Activated CD8-positive, alpha-beta memory T cell treated with anti-CD3 and anti-CD28 coated beads for 1 hour (primary cell): ENCODE measurements at places on chromosomes 3 and 15.
A peak's percentile ranks its signal among the peaks of the same experiment; 100 is the strongest.

DNA sequence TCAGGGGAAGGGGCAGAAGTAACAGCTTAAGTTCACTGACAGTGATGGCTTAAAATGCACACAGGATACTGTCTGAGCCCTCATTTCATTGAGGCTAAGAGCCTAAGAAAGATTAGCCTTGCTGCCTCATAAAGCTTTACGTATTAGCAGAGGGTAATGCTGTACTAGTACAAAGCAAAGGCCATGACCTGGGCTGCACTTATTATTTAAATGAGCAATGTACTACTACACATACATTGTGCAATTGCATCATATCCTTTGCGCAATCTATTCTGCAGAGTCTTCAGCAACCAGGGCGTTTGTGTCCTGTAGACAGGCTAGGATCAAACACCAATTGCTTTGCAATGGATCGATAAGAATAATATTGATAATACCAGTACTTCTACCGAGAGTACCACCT is 221.8 kb downstream of the TPRG1 start:
- DNase-seq = no peak

DNA sequence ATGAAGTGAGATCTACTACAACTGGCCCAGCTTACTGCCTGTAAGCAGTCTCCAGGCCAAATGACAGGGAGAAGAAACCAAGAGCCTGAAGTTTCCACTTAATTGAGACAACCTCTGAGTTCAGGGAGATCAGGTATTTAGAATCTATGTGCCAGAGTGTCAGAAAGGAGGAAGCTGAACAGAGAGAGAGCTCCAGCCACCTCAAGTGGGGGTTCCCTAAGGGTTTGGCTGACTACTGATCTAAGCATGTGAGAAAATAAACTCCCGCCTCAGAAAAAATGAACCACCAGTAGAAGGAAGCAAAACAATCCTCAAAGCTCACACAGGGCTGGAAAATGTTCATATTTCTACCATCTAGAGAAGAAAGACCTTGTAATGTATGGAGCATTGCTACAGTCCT is 25.0 kb downstream of the ADAM10 start:
- DNase-seq = no peak

GRCh38 chr3:156952011-156952410 is 125.9 kb downstream of the LEKR1 start:
- no peak for DNase-seq

DNA sequence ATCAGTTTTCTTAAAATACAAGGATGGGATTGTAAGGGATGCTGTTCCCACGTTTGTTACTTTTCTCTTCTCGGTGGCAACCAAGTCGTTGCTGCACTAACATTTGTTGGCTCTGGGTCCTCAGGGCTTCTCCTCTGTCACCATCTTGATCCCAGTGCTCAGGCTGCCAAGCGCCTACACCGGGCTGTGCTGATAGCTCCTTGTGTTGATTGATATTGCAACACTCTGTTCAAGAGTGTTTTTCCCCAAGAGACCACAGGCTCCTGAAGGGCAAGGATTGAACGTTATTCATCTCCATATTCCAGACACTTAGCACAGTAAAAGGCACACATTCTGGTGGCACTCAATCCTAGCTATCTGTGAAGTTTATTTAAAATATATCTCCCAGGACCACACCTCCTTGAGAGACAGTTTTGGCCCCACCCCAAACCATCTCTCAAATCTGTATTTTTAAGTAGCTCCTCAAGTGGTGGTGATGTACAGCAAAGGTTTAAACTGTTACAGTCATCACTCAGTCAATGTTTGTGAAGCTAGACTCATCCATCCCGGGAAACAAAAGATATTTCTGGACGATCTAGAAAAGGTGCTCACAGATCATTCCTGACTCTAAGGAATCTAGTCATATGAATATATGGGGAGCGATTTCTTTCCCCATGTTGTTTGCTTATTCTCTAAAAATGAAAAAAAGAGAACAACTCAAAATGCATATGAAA is 38.5 kb upstream of the FOXP1 start:
- no peak for DNase-seq

DNA sequence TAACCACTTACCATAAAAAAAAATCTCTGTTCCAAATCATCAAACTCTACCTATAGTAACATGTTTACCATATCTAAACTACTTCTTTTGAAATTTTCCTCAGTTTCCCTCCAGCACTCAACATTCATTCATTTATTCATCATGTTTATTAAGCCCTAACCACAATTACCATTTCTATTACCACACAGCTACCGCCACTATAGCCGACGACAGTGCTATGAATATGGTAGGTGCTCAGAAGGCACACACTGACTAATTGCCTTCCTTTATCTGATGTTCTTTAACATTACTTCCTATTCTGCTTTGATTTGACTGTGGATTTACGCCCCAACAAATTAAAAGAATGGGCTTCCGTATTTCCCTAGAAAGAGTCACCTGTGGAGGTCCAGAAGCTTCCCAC is 43.9 kb downstream of the GUCA1C start:
- DNase-seq = no peak

DNA sequence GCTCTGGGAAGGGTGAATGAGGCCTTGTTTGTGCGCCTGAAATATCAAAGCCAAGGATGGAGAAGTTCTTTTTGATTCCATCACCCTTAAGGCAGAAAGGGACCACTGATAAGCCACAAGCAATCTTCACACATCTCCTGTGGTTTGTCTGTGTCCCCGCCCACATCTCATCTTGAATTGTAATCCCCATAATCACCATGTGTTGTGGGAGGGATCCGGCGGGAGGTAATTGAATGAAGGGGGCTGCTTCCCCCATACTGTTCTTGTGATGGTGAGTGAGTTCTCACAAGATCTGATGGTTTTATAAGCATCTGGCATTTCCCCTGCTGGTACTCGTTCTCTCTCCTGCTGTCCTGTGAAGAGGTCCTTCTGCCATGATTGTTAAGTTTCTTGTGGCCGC is 329.6 kb upstream of the RGMA start:
- no peak for DNase-seq

- no peak for DNase-seq
Measured at GRCh38 chr15:100689131-100689899, 86.9 kb downstream of the ASB7 start.

GRCh38 chr3:40663280-40663679 is 138.5 kb downstream of the ZNF621 start:
- DNase-seq = no peak

- DNase-seq = no peak
Measured at GRCh38 chr3:61343543-61343942, 92.3 kb upstream of the FHIT start.

GRCh38 chr3:194140520-194141414 is 4.8 kb downstream of the HES1 start:
- no peak for DNase-seq

GRCh38 chr15:72276326-72276700 is 4.0 kb upstream of the PARP6 start:
- DNase-seq = no peak

DNA sequence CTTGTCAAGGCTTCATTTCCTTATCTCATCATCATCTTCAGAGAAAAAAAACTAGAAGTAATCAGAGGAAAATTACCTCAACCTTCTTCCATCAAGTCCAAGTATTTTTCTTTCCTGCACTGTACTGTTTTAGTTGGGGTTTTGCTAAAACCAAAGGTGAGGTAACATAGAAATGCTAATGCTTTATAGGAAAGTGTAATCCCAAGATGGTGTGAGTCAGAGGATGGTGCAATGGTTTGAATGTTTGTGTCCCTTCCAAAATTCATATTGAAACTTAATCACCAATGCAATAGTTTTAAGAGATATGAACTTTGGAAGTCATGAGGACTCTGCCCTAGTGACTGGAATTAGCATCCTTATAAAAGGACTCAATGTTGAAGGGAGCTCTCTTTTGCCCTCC is 79.5 kb downstream of the KBTBD8 start:
- DNase-seq = no peak

- no peak for DNase-seq
Measured at GRCh38 chr15:60118146-60118545, 114.0 kb downstream of the FOXB1 start.

- DNase-seq = no peak
Measured at GRCh38 chr3:67699882-67700281, 45.5 kb upstream of the SUCLG2 start.

- no peak for DNase-seq
Measured at GRCh38 chr3:98731720-98732285, 31.3 kb upstream of the ST3GAL6 start.

GRCh38 chr3:133931084-133931483 is 35.4 kb upstream of the RAB6B start:
- no peak for DNase-seq

- DNase-seq = peak; percentile 67
Measured at GRCh38 chr3:52253314-52254304, 8.1 kb downstream of the PPM1M start.

DNA sequence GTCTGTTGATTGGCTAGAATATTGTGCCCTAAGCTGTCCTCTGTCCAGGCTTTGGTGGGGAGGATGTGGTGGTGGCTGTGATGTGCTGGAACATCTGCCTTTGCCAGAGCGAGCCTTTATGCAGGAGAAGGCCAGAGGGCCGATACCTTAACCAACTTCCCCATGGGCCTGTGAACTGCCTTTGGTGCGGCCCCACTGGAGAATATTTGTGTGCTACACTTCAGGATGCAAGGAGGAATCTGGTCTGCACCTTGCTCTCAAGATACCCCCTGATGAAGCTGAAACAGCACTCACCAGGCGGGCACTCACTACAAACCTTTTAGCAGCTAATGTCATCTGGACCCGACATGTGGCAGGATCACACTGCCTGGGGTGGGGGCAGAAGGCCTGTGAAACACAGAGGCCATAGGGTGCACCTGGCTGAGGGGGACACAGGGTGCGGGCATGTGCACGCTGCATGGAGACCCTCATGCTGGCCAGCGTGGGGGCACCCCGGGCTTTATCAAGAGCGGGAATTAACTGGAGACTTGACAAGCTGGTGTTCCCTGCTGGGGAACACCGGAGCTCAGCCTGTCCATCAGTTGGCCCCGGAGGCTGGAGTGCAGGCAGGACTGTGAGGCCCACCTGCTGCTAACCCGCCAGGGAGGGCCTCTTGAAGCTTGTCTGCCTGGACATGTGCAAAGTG is 16.4 kb downstream of the PRR23E start:
- no peak for DNase-seq

DNA sequence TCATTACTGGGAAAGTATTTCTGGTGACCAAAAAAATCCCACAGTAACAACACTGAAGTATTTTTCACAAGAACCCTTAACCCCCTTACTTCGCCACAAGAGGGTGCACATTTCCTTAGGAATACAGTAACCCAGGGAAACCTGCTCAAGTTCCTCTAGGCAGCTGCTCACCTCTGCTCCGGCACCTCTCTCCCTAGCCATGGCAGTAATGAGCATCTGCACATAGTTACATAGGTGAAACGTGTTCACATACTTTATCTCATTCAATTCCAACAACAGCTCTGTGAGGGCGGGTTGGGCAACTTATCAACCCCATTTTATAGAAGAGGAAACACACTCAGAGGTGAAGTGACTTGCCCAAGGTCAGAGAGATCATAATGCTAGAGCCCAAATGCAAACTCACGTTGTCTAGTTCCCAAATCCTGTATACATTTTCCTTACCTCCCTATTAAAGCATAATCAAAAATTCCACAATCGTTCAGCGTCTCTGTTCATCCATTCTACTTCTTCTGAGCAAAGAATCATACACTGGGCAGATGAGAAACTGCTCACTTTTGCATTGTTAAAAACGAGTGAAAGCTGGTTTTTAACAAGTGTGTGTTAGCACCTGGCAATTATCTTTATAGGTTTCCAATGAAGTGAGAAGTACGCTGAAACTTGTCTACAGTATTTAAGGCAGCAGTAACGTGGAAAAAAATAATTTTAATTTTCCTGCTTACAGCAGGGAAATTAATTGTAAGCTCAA is 90.7 kb downstream of the IGF2BP2 start:
- no peak for DNase-seq

GRCh38 chr3:93904568-93904967 is 69.1 kb downstream of the PROS1 start:
- DNase-seq = no peak
